Mucosa of descending colon (tissue), 3 donors: ENCODE measurements at places on chromosomes 13 and 19. TPM values are rescaled to one million over a fixed set of nuclear protein-coding genes. Genes with fewer than 3 reads are reported as not detected.

OSCAR gene
- total RNA-seq = 1.8 TPM

LRRC25 gene
- total RNA-seq = 8.8 TPM

SERPINE3 gene
- total RNA-seq = not detected

ZNF490 gene
- 8.6 TPM for total RNA-seq

C19orf25 gene
- total RNA-seq = 36.7 TPM

ACP7 gene
- not detected for total RNA-seq

DNA sequence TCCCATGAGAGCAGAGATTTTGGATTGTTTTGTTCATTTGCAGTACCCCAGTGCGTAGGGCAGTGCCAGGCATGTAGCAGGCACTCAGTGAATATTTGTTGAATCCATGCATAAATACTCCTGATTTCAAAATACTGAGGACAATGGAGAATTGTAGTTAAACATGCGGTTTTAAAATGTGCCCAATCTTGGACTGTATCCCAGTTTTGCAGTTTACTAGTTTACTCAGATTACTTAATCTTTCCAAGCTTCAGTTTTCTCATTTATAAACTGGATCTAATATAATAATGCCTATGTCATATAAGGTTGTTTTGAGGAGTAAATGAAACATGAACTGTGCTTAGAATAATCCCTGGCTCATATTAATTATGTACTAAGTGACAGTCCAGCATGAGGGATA, 39.0 kb downstream of the RCBTB2 start:
- DNase-seq = no peak

DNA sequence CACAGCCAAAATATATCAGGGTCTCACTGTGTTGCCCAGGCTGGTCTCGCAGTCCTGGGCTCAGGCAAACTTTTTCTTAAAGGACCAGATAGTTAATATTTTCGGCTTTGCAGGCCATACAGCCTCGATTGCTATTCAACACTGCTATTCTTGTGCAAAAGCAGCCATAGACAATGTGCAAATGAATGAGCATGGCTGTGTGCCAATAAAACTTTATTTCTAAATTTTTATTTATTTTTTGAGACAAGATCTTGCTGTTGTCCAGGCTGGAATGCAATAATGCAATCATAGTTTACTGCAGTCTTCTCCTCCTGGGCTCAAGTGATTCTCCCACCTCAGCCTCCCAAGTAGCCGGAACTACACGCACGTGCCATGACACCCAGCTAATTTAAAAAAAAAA, 8.2 kb upstream of the PGLS start:
- DNase-seq = no peak

GRCh38 chr13:78650717-78651083, 8.3 kb downstream of the OBI1 start:
- no peak for DNase-seq
